ENCODE measurements at places on chromosomes 6 and 20.
A peak's percentile ranks its signal among the peaks of the same experiment; 100 is the strongest.

- no peak for DNase-seq
Measured at GRCh38 chr6:116564311-116564710, 7.0 kb upstream of the RWDD1 start.

DNA sequence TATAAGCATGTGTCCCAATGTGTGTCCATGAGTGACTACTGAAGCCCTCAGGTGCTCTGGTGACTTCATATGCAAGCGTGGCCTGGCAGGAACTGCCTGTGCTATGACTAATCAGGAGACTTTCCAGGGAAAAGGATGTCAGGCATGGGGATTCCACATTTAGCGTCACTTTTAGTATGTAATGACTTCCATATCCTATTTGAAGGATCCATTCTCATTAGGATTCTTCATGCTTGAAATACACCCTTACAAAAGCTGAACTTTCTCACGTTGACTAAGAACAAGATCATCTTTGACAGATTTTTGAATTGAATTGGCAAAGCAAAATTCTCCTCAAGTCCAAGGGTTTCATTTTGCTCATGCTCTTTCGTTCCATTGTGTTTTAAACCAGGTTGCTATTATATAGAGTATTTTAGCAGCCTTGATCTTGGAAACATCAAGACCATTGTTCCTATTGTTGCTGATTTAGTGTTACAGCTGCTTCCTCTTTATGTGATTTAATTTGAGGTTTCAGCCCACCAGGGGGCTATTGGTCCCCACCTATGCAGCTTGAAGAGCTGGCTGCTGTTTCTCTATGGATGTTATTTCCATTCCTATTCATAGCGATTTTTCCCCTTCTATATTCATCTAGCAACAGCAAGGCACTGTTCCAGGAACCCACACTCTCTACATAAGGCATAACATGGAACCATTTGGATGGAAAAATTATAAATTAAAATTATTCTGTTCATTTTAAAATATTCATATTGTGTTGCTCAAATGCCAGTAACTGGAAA is 418.6 kb downstream of the CDKAL1 start:
- no peak for DNase-seq

DNA sequence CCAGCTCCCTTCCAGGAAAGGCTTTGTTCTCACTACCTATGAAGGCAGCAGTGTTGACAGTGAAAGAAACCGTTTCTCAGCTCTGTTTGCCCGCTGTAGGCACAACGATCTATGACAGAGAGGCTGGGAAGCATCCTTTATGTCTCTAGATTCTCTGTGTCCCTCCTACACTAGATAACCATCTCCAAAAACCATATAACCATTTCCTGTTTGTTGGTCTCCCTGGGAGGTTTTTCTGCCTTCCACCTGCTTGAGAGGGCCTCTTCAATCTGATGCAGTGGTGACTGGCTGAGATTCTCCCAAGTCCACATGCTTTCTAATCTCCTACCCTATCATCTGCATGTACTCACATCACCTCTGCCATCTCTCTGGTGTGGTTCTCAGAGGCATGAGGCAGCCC is 32.0 kb upstream of the TMEM217 start:
- peak; percentile 43 for DNase-seq

GRCh38 chr6:111842891-111843290 is 30.4 kb downstream of the FYN start:
- DNase-seq: no peak

- peak; percentile 23 for DNase-seq
Measured at GRCh38 chr20:17654649-17655285, 27.3 kb downstream of the RRBP1 start.

- peak; percentile 83 for DNase-seq
Measured at GRCh38 chr20:667351-668034, 8.1 kb downstream of the SCRT2 start.

DNA sequence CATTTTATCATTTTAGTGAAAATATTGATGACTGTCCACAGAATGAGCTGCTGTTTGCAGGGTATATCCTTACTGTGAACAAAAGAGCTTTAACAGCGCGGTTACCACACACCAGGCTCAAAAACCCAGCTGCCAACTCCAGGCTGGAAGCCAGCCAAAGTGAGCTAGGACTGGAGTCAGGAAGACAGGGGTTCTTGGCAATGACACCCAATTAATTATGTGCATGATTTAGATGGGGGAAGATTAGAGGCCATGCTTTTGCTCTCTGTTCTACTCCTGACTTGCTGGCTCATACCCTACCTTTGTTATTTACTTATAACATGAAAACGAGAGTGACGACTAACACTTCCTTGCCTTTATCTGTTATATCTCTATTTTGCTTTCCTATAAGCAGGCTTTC is 128.9 kb upstream of the SHLD1 start:
- no peak for DNase-seq

DNA sequence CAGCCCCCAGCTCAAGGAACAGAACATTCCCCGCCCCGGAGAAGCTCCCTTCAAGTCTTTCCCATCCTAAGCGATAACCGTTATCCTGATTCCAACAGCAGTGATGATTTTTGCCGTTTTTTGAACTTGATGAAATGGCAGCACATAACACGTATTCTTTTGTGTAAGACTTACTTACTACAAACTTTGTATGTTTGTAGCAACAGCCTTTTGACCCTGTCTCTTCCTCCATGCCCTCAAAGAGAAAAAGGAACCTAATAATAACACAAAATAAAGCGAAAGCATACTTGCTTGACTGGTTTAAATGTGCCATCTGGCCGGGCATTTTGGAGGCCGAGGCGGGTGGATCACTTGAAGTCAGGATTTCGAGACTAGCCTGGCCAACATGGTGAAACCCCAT is 26.4 kb upstream of the SLC9A8 start:
- no peak for DNase-seq

DNA sequence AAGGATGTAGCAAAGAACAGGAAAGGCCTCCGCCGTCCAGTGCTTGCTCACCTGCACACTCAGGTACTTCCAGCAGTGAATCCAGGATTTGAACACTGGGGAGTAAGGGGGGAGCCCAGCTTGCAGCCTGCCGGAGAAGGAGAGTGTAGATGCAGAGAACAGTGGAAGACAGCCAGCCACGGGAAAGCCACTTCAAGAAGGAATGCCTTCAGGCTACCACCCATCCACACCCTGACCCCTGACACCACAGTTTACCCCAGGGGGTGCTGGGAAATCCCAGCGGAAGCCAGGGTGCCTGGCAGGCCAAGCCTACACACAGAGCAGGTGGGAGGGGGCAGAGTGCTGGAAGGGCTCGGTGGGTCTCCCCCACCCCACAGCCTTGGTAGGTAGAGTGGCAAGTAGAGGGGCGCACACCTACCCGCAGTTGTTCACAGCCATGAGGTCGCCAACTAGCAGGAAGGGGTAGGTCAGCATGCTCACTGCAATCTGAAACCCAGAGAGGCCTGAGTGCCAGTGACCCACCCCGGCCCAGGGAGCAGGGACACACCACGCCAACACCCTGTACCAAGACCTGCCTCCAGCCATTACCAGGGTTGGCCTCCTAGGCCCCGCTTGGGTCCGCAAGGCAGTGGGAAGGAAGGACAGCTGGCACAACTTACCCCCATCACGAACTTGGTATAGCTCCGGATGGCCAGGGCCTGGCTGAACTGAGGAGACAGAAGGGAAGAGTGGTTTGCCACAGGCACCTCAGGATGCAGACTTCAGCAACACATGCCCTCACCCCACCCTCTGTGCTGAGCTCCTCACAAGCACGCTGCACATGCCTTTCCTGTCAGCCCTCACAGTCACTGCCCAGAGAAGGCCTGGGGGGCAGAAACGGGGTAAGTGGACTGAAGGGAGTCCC is 15.7 kb downstream of the PI16 start:
- no peak for DNase-seq

- DNase-seq: no peak
Measured at GRCh38 chr6:111406200-111406721, 76.8 kb downstream of the REV3L start.

GRCh38 chr6:121451250-121451649 is 15.8 kb downstream of the GJA1 start:
- no peak for DNase-seq

GRCh38 chr6:12102350-12102749 is 90.2 kb downstream of the HIVEP1 start:
- DNase-seq: no peak

DNA sequence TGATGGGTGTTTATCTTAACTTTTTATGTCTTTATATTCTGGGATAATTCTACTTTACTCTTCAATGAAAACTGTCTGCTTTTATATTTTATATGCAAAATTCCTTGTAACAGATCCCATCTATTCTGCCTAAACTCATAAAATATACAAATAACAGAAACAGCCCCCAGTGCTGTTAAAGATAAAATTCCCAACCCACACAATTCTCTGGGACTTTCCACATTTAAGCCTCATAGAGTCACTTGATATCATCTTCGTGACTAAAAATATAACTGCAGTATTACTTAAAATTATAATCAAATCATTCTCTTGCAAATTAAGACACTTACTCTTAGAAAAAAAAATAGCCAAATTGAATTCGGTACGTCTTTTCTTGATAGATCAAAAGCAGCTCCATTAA is 60.2 kb downstream of the INSM1 start:
- DNase-seq: no peak

- no peak for DNase-seq
Measured at GRCh38 chr6:109465772-109466171, 10.2 kb upstream of the MICAL1 start.

- no peak for DNase-seq
Measured at GRCh38 chr6:90382760-90383159, 86.1 kb upstream of the BACH2 start.

DNA sequence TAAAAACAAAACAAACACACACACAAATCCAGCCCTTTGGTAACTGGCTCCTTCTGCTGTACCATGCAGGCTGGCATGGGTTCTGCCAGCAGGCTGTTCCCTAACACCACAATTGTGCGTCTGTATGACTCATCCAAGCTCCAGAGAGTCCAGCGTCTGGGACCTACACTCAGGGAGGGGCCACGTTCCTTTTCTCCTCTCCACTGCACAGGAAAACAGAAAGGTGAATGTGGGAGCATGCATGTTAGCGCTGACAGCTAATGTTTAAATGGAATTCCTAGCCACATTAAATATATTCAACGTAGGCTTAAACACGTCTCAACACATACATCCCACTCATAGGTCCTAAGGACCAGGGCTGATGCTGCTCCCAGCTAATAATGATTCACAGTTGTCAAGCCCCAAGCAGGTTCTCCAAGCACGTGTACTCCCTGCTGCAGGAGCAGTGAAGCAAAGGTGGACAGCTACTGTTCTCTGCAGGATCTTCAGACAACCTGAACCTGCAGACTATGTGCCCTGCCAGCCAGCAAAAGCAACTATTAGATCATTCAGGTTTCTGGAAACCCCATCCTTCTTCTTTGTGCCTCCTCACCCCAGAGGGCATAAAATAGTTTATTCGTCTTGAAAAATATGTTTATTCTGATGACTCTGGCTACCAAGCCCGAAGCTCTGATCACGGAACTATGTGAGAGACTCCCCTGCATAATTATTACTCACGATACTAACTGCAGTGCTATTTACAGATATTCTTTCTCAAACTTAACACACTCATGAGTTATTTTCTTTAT is 20.9 kb downstream of the MAP1LC3A start:
- no peak for DNase-seq

DNA sequence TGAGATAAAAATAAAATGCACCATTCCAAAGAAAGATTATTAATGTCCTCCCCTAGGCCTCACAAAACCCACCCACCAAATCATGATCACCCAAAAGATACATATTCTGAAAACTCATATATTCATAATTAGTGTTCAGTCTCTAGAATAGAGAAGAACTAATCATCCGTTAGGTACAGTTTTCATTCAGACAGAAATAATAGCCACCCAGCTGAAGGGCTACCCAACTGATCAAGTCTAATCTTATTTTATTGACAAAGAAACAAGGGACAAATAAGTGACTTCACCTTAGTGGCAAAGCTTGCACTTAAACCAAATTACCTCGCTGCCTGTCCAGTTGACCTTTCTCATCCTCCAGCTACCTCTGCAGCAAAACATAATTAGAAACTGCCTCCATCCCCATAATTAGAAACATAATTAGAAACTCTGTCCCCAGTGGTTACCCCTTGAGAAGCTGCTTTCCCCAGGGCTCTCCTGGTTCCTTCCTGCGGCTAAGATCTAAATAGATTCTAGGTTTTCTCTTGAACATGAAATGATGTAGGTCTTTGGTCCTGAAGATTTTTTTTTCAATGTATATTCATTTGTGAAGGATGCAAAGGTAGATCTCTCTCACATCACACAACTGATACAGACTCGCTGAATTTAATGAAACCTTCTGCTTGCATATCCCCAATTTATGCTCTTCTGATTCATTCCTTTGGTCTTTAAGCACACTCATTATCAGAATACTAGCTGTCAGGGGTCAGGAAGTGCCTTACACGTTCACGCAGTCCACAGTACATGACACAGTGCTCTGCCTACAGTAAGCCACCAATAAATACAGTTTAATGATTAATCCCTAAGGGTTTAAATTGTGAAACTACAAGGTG is 46.3 kb downstream of the HBS1L start:
- peak; percentile 37 for DNase-seq

GRCh38 chr20:56343861-56344381 is 14.9 kb upstream of the FAM210B start:
- DNase-seq: peak; percentile 71

DNA sequence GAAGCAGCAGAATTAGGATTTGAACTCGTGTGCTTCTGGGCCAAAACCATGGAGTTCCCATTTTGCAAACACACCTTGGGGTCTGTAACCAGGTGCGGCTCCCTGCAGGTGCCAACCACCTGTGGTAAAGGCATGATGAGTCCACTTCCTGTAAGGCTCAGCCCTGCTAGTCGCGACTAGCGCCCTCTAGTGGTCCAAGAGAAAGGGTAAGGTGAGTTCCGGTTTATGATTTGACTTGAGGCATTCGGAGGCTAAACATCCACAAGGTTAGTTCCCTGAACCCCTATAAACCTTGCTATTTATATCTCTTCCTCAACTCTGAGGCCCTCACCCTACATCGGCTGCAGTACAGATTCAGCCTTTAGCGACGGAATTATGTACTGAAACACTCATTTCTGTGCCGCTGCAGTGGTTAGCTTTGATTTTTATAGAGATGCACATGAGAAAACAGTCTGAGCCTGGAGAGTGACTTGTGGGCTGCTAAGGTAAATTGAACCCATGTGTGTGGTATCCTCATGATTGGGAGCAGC is 173.4 kb downstream of the PLCB1 start:
- DNase-seq: peak; percentile 83

DNA sequence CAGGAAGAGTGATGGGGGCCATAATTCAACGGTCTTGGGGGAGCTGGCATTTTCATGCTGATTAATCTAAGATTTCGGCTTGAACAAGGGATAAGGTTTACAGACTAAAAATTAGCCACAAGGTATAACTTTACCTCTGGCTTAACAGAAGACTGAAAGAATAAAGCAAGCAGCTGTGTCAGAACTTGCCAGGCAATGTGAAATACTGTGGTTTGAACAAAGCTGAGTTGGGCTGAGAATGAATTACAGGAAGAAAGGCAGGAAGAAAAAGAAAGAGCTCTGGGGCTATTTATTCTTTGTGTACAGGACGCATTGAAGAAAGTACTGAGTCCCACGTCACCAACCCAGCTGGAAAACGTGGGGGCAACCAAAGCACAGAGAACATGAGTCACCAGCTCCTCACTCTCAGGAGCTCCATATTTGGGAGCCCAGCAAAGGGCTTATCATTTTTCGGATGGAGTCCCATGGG is 121.5 kb upstream of the NEDD9 start:
- peak; percentile 95 for DNase-seq

- DNase-seq: no peak
Measured at GRCh38 chr6:41446907-41447545, 99.2 kb upstream of the FOXP4 start.

- no peak for DNase-seq
Measured at GRCh38 chr20:37231947-37232630, 29.5 kb downstream of the GHRH start.

Measured in activated CD8-positive, alpha-beta T cell treated with anti-CD3 and anti-CD28 coated beads for 36 hours (primary cell).